ENCODE measurements at places on chromosomes 3 and 15.

DNA sequence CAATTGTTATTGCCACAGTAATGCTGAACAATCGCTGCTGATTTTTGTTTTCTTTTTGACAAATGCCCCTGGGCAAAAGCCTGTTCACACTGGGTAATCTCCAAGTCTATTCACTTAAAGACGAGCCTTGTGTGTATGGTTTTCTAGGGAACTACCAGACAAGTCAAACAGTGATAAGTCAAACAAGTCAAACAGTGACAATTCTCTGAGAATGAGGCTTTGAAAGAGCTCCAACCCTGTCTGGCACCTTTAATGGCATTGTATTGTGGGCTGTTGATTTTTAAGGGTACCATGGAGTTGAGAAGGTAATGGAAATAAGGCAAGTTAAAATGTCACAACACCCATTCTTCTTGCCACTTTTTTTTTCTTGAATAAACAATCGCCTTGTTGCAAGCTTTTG lies 59.4 kb upstream of the TMC3 start:
- DNase-seq = no peak

GRCh38 chr3:197508051-197508451 lies 47.7 kb downstream of the BDH1 start:
- DNase-seq = no peak

DNA sequence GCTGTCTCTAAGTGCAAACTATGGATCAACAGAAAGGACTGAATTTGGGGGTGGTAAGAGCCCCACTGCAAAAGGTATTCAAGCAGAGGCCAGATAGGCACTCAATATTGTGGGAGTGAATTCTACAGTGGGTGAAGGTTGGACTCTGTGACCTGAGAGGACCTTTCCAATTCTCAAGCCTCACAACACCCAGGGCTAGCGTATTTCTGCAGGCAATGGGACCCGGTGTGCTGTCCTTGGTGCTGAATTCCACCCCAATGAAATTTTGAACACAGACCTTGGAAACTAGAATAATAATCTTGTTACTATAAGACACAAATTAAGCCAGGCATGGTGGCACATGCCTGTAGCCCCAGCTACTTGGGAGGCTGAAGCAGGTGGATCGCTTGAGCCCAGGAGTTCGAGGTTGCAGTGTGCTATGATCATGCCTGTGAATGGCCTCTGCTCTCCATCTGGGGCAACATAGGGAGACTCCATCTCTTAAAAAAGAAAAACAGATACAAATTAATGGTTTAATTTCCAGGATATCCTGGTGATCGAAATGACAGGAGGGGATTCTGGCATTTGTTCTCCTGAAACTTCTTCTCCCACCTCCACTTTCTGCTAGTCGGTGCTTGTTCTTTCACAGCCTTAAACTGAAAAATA lies 135.4 kb downstream of the RAB11A start:
- DNase-seq = peak; percentile 13

DNA sequence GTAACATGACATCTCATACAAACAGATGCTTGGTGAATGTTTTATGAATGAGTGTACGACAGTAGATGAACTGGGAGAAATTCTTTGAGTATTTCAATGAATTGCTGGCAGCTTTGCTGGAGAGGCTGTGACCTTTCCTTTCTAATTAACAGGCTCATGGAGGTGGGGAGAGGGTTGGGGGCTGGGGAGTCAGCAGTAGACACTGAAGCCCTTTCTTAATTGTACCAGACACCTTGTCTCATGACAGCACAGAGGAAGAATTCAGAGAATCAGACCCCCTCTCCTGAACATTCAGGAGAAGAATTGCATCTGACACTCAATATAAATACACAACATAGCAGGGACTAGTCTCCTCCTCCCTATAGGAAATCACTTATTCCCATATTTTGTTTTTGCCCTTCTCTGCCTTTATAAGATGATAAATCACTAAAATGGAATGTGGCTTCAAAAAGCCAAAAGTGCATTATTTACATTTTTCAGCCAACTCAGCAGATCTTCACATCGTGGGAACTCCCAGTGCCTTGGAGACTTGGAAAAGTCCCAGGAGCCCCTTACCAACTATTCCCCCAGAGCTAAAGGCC lies 66.2 kb upstream of the TPM1 start:
- DNase-seq = peak; percentile 90

DNA sequence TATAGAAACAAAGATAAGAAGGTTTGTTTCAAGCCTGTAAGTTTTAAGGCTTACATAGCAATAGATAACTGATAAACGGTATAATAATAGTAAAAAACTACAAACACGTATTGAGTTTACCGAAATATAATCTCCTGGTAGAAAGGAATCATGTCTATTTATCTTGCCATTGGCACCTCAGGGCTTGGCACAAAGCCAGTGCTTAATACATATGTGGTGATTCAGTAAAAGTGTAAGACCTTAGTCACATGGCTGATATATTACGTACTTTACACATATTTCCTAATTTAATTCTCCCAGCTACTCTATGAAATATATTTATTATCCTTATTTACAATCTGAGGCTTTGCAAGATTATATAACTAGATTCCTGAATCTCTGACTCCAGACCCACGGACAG lies 32.0 kb upstream of the SLCO3A1 start:
- no peak for DNase-seq

GRCh38 chr3:150365132-150365604 lies 42.9 kb upstream of the TSC22D2 start:
- DNase-seq = peak; percentile 54
